ENCODE measurements at places on chromosomes 6 and 20.

DNA sequence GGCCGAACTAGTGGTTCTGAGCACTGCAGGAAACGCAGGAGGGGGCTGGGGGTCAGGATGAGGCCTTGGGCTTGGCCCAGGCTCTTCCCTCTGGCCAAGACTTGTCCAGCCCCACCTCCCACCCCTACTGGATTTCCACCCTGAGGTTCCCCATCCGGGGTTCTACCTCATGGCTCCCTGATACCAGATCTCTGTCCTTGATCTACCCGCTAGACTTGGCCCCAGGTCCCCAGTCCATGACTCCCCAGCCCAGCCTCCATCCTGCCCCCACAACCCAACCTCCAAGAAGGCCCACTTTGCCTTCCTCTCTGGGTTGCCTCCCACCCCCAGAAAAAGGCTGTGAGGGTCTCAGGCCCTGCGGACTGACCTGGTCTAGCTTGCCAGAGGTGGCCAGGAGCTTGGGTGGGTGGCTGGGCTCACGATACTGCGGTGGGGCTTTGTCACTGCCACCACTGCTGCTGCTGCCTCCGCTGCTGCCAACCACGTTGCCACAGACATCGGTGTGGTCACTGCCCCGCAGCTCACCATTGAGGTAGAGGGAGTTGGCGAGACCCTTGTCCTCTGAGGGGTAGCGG, 6.8 kb upstream of the FASTKD5 start:
- no peak for DNase-seq

DNA sequence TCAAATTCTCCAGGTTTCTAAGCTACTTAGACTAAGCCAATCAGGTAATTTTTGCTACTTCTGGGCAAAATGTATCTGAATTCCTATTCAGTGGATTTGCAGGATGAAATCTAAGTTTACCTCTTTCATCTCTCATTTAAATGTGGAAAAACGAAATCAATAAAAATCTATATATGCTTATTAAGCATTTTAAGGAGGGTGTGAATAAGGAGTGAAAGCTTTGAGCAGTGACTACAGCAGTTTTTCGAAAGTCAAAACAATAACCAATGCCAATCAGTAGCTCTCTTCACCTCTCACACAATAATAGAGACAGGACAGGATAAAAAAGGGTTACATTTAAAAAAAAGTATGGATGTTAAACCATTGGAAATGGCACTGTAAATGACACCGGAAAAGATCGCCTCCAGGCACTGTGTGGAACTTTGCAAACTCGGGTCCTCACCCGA, 476 bp upstream of the BCKDHB start:
- no peak for DNase-seq

DNA sequence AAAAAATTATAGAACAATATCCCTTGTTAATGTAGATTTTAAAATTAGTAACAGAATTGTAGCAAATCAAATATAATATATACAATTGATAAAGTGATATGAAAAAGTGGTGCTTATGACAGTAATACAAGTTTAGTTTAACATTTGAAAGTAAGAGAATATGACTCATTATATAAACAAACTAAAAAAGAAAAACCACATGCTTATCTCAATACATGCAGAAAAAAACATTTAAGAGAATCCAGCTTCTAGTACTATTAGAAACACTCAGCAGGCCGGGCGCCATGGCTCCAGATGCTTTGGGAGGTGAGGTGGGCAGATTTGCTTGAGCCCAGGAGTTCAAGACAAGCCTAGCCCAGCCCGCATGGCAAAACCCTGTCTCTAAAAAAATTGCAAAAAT, 60.7 kb upstream of the LAMA2 start:
- DNase-seq: peak; percentile 71

DNA sequence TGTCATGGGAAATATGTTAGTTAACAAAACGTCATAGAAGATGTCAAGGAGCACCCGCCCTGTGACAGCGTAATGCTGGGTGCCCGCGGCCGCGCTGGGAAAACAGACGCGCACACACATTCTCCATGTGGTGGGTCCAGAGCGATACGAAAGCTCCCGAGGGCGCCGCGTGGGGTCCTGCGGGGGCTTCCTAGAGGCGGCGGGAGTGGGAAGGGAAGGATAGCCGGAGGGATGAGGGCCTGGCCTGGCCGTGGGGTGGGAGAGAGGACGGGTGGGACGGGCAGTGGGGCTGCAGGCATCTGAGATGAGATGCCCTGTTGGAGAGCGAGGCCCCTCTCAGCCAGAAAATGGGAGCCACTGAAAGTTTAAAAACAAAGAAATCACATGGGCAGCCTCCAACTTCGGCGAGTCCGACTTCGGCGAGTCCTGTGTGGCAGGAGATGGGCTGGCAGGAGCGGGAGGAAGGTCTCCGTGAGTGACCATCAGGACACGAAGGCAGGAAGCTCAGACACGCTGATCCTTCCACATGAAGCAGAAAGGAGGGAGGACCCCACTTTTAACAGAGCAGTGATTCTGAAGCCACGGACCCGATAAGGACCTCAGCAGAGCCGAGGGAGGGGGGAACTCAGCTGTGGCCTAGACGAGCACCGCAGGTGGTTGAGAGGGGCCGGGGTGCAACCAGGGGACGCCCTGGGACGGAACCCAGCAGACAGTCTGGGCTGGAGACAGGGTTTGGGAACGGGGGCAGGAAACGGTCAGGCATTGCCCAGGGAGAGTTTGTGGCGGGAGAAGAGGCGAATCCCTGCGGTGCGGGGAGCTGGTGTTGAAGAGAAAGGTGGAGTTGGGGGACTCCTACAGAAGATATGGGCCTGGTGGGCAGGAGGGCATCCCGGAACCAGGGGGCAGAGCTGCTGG, 114.1 kb upstream of the FRMD1 start:
- no peak for DNase-seq

- peak; percentile 87 for DNase-seq
Measured at GRCh38 chr6:36360241-36361054, 23.8 kb upstream of the BNIP5 start.

DNA sequence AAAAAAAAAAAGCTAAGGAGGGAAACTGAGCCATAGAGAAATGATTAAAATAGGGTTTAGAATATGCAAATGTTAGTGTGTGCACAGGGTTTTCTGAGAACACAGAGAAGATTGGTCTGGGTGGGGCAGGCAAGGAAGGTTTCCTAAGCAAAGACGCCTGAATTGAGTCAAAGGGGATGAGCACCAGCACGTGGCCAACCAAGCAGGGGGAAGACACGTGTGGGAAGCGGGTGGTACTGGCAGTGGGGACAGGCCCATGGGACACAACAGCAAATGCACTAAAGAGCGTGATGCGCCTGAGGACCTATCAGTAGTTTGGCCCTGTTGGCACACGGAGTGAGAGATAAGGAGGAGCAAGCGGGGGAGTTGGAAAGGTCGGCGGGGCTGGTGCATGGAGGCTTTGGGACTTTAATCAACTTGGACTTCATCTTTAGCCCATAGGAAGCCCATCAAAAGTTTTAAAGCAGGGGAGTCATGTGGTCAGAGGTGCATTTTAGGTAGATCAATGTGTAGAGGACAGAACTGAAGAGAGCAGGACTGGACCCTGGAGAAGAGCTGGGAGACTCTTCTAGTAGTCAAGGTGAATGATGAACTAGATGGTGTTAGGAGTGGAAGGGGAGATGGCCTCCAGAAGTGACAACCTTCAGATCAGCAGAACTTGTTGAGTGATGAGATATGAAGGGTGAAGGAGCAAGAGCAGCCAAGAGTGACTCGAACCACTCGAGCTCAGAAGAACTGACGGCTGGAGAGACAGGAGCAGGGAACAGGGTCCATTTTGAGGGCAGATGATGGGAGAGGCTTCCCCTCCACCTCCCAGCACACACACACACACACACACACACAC, 40.2 kb upstream of the MAP3K4 start:
- no peak for DNase-seq

DNA sequence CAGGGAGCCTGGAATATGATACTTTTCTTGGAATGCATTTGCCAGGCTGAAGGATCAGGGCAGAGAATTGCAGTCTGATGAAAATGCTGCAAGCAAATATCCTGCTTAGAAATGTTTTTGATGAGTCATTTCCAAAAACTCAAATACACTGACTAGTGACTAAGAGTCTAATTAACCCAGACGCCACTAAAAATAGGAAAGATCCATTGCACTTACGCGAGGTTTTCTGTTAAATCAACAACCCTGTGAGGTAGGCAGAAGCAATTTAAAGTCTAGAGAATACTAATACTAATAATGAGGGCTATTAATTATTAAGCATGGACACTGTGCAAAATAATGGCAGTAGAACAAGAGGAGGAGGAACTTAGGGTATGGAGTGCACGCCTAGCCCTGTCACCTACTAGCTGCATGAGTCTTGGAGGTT, 130.1 kb upstream of the DOK5 start:
- DNase-seq: peak; percentile 89

DNA sequence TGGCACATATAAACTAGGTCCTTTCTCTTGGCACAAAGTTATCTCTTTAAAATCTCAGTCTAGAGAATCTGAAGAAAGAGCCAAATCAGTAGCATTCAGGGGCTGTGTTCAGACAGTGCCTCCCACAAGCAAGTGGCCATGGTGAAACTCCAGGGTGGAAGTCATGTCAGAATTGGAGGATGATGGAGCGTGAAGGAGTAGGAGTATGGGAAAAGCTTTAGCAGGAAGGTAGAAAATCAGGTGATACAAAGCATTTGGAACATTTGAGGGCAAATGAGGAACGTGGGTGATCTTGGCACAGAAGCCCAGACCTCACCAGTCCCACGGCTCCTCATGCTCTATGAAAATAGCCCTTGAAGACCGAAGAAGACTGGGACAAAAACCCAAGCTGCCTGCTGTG, 2.8 kb upstream of the HLA-DQB1 start:
- DNase-seq: no peak

DNA sequence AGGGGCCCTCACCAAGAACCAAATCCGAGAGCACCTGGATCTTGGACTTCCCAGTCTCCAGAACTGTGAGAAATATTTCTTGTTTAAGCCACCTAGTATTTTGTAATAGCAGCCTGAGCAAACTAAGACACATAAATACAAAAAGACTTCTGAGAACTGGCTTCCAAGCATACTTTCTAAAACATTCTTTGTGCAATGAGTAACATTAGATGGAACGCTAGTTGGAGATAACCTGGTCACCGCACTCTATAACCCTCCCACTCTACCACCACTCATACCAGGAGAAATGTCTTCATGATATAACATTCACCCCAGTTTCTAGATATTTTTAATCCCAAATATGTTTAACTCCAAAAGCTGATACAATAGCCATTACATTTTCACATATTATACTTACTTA, 169.5 kb upstream of the THEMIS start:
- peak; percentile 46 for DNase-seq

GRCh38 chr6:40353197-40353966, 233.8 kb downstream of the LRFN2 start:
- no peak for DNase-seq

GRCh38 chr20:24743641-24744040, 205.4 kb upstream of the CST7 start:
- no peak for DNase-seq

GRCh38 chr20:54324041-54324440, 116.2 kb downstream of the PFDN4 start:
- DNase-seq: no peak

DNA sequence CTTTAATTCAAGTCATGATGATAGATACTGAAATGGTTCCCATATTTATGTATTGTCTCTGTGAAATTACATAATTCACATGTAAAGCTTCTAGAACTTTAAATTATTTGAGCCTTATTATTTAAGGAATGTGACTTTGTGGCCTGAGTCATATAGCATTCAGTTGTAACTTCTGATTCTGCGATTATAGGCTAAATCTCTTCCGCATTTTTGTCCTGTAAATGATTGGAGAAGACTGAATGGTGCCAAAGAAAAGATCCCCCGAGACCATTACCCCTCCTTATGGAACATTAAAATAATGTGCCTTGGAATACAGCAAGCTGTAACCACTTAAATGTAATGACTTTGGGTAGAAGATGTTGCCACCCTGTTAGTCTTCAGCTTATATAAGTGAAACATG, 63.3 kb upstream of the MAP7 start:
- peak; percentile 41 for DNase-seq
